ENCODE measurements at places on chromosomes 3 and 15.

- DNase-seq, result no peak
These were observed 168.6 kb downstream of the SHQ1 start for GRCh38 chr3:72679540-72680198.

DNA sequence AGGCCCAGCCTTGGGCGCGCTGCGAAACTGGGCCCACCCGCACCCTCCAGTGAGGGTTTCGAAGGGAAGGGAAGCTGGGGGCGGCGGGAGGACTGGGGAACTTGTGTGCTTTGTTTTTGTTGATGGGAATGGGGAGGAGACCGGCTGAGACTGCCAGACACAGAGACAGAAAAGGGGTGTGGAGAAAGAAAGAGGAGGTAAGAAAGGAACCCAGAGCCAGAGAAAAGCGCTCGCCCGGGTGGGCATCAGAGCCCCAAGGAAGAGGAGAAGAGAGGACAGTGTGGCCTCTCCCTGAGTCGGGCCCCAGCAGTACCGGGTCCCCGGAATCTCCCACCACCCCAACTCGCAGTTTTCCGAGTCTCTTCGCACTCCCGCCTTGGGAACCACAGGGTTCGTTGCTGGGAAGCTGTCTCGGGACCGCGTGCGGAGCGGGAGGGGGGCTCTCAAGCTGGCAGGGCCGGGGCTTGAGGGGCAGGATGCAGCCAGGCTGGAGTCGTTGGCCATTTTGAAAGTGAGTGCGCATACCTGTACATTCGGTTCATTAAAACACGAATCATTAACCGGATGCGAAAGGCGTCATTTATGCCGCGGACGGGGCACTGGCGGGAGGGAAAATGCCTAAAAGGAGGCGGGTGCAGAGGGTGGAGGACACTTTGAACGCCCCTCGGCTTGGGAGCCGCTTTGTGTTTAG, 3.1 kb downstream of the SKOR1 start:
- DNase-seq, result no peak

DNA sequence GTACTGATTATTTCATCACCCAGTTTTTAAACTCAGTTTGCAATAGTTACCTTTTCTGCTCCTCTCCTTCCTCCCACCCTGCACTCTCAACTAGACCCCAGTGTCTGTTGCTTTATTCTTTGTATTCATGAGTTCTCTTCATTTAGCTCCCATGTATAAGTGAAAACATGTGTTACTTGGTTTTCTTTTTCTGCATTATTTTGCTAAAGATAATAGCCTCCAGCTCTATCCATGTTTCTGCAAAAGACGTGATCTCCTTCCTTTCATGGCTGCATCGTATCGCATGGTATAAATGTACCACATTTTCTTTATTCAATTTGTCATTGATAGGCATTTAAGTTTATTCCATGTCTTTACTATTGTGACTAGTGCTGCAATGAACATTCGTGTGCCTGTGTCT, 79.0 kb downstream of the NAALADL2 start:
- no peak for DNase-seq

DNA sequence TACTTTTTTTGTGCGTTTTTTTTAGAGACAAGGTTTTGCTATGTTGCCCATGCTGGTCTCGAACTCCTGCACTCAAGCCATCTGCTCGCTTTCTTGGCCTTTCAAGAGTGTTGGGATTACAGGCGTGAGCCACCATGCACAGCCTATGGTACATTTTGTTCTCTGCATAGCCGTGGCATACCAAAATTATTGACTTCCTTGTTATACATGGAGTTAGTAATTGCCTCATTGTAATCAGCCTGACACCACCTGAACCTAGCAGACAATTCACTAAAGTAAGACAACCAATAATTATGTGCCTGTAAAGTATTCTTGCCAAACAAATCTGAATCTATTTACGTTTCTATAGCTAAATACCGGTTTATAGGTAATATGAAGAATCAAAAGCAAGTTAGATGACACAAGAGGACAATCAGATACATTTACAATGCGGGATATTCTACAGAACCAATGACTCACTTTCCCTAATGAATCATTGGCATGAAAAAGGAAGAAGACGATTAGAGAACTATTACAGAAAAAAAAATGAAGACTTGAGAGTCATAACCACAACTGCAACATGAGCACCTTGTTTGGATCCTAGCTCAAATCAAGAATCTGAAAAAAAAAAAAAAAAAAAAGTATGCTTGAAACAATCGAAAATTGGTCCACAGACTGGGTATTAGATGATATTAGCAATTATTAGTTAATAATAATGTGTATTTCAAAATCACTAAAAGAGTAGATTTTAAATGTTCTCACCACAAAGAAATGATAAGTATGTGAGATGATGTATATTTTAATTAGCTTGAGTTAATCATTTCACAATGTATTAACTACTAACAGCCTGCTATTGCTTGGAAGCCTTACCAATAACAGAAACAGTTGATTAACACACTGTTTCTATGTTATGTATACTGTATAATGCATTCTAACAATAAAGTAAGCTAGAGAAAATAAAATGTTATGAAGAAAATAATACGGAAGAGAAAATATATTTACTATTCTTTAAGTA, 7.1 kb downstream of the GUCA1C start:
- DNase-seq, result no peak

DNA sequence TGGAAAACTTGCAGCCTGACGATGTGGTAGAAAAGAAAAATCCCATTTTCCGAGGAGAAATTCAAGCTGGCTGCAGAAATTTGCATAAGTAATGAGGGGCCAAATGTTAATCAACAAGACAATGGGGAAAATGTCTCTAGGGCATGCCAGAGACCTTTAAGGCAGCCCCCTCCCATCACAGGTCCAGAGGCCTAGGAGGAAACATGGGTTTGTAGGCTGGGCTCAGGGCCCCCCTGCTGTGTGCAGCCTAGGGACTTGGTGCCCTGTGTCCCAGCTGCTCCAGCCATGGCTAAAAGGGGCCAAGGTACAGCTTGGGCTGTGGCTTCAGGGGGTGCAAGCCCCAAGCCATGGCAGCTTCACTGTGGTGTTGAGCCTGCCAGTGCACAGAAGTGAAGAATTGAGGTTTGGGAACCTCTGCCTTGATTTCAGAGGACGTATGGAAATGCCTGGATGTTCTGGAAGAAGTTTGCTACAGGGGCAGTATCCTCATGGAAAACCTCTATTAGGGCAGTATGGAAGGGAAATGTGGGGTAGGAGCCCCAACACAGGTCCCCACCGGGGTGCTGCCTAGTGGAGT, 75.9 kb upstream of the CADPS start:
- DNase-seq, result no peak

GRCh38 chr3:150751781-150752263, 11.1 kb downstream of the SIAH2 start:
- DNase-seq, result no peak

GRCh38 chr3:16693820-16694219, 88.6 kb upstream of the DAZL start:
- no peak for DNase-seq

DNA sequence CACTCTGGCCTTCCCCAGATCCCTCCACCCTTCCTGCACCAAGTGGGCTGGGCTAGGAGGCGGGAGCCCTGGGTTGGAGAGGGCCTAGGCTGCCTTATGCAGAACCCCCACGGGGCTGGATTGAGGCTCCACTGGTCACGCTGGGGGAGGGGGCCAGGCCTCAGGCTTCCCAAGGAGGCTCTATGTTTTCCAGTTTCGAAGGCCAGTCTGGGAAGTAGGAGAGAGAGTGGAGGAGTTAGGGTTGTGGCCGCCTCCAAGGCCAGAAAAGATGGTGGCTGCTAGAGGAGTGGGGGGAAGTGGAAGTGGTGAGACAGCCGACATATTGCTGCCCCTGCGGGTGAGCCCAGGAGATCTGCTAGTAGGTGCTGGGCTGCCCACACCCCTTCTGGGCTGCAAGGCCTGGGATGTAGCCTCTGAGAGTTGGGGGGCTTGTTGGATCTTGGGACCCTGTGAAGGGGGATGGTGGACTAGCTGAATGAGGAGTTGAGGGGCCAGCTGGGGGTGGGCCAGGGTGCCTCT, 1.2 kb downstream of the GNAI2 start:
- DNase-seq, result no peak

DNA sequence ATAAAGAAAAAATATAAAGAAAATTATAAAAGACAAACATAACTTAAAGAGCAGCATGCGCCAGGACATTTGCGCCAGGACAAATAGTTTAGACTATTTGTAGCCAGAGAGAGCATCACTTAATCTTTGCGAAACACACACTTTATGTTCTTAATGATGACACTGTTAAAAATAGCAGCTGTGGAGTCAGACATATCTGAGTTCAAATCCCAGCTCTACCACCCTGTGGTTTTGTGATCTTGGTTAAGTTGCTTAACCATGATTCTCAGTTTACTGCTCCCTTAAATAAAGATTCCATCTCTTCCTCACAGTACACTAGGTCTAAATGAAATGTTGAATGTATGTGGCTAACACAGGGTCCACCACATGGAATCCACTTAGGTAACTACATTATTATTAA, 31.4 kb downstream of the KCNMB2 start:
- DNase-seq, result no peak

GRCh38 chr15:98764291-98764690, 116.0 kb downstream of the IGF1R start:
- DNase-seq, result no peak

DNA sequence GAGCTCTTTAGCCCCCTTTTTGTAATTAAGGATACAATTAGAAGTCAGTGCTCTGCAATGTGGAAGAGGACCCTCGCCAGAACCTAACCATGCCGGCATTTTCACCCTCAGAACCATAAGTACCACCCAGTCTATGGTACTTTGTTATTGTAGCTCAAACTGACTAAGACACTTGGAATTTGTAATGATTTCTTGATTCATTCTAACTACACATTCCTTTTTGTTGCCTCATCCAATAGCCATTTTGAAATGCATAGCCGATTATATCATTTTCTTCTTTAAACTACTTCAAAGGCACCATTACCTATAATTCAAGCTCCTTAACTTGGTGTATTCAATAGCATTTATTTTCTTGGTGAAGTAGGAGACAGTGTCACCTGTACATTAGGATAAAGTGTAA, 61.4 kb downstream of the GLB1 start:
- no peak for DNase-seq
